ENCODE measurements at places on chromosomes 16 and 17.

- no peak for DNase-seq
Observed at GRCh38 chr17:30237296-30238002, 2.0 kb upstream of the SLC6A4 start.

- DNase-seq: no peak
Observed at GRCh38 chr16:61858988-61859387, 177.2 kb downstream of the CDH8 start.

DNA sequence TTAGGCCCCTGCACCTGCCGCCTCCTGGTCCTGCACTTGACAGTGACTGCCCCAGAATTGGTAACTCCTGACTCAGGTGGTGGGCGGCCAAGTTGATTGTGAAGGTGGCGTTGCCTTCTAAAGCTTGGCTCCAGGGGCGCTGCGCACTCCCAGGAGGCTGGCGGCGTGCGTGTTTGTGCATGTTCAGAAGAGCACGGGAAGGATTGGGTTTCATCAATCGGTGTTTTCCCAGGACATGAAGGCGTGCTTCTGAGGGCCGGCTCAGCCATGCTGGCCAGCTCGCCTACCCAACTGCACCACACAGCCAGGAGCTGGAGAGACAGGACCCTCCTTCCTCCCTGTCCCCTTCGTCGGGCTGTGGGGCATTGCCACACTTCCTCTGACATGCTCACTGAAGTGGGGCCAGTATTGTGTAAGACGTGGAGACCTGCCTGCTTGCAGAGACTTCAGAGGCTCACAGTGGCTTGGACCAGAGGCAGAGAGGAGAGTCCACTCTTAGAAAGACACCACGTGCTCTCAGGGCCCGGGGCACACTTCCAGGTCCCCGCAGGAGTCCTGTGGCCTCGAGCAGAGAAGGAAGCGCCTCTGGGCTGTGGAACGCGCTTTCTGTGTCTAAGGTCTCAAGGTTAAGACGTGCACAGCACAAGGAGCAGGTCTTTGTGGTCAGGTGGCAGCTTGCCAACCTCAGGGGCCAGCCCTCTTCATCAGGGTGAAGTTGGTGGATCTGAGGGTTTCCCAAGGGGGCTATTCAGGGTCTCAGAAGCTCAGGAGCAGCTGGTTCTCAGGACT is 2.8 kb downstream of the RAB40C start:
- DNase-seq: peak; percentile 74

DNA sequence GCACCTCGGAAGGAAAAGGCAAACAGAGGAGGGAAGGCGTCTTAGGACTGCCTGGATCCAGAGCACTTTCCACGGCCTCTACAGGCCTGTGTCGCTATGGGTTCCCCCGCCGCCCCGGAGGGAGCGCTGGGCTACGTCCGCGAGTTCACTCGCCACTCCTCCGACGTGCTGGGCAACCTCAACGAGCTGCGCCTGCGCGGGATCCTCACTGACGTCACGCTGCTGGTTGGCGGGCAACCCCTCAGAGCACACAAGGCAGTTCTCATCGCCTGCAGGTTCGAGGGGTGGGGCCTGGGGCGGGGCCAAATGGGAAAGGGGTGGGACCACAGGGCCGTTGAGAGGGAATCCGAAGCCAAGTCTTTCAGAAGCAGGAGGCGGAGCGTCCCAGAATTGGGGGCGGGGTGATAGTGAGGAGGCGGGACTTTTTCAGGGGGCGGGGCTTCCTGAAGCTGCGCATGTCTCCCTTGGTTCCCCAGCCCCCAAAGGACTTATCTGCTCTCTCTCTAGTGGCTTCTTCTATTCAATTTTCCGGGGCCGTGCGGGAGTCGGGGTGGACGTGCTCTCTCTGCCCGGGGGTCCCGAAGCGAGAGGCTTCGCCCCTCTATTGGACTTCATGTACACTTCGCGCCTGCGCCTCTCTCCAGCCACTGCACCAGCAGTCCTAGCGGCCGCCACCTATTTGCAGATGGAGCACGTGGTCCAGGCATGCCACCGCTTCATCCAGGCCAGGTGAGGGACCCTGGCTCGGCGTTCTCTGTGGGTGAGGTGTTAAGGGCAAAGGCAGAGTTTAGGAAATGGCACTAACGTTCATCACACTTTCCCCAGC is 939 bp downstream of the BCL6B start:
- no peak for DNase-seq

GRCh38 chr16:68003031-68003430 is 3.7 kb upstream of the DPEP2 start:
- DNase-seq: no peak

GRCh38 chr16:200388-200787 is 20.1 kb downstream of the HBQ1 start:
- DNase-seq: no peak
